ENCODE measurements at places on chromosomes 5 and 9.

DNA sequence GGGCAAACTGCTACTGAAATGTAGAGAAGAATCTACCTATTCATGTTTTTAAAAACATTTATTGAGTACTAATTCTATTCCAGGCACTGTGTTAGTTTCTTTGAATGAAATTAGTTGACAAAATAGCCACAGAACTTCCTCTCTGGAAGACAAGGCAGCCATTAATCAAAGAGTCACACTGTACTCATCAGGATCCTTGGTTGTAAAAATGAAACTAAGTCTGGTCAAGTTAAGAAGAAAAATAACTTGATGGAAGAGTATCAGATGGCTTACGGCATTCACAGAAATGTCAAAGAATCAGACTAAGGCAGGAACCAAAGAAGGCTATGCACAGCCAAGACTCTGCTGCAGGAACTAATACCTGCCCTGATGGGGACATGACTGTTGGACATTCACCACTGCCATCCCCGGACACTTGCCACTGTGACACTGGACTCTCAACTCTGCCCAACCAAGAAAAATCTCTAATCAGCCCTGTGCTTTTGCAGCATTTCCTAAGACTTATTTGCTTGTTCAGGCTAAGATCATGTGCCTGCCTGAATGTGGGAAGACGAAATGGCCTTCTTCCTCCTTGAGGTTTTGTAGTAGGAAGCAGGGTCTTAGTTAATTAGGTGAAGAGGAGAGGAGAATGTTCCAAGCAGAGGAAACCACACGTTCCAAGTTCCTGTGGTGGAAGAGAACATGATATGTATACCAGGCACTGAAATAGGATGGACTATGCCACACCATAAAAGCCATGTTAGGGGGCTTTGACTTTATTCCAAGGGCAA is 23.3 kb upstream of the NDUFB6 start:
- DNase-seq: no peak

- no peak for DNase-seq
Measured at GRCh38 chr5:4011943-4012342, 416.3 kb downstream of the IRX1 start.

DNA sequence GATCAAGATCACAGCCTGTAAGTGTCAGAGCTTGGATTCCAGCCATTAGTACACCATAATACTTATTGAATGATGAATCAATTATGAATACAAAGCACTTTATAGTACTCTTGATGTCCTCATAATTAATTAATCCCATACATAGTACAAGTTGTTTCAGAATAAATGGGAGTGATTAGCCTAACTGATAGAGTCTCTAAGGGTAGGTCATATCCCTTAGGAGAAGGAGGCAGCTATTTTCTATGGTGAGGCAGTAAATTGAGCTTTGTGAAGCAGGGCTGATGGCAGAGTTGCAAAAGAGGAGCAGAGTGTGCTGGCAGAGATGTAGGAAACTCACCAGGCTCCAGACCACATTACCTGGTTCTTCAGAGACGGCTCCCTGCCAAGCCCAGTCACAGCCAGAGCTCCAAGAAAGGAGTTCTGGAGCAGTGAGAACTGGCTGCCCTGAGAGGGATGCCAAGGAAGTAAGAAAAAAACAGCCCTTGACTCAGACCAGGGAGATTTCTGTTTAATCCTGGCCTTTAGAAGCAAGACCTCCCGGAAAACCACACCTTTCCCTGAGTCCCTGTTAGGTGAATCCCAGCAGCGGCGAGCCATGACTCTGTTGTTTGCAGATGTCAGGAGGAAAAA is 112.9 kb downstream of the SH3TC2 start:
- no peak for DNase-seq

DNA sequence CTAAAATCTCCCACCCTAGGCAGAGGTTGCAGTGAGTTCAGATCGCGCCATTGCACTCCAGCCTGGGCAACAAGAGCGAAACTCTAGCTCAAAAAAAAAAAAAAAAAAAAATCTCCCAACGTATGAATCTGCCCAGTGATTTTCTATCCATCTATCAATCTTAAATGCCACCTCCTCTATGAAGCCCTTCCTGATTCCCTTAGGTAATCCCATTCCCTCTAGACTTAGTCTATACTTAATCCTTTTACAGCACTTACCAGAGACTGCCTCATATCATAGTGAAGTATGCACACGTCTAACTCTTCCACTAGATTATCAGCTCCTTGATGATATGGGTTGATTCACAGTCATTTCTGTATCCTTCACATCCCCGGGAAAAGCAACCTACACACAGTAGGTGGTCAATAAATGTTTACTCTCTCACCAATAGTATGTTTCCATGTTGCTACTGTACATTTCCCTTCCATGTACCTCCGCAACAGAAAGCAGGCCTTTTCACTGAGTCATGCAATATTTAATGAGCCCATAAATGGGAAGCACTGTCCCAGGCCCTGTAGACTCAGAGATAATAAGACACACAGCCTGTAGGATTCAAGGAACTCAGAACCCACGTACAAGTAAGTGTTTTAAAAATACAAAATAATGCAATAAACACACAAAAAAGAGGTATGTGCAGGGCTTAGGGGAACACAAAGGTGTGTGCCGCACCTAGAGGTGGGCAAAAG is 1.2 kb downstream of the DROSHA start:
- no peak for DNase-seq

All from renal cortex interstitium (tissue), 15 donors.